ENCODE measurements at places on chromosomes 5 and 9.

- no peak for DNase-seq
Measured at GRCh38 chr9:116232424-116233159, 79.0 kb downstream of the PAPPA start.

DNA sequence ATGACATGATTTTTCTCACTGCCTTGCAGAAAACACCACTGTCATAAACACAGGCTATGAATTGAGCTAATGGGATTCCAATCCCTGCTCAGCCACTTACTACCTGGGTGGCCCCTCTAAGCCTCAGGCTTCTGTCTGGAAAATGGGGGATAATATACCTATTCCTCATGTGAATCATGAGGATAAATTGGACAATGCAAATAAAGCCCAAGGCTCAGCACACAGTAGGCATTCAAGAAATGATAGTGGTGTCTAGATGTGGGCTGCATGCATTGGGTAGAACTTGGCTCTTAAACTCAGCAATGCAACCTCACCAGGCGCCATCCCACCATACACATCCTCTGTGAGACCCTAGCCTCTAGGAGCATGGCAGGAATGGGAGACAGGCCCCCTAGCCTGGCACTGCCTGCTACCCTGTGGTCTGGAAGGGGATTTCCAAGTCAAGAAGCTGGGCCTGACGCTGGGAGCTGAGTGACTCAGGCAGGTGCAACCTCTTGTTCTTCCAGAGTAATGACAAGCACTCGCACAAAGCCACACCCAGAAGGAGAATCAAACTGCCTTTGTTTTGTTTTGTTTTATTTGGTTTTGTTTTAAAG is 2.3 kb upstream of the TNIP1 start:
- DNase-seq: no peak

DNA sequence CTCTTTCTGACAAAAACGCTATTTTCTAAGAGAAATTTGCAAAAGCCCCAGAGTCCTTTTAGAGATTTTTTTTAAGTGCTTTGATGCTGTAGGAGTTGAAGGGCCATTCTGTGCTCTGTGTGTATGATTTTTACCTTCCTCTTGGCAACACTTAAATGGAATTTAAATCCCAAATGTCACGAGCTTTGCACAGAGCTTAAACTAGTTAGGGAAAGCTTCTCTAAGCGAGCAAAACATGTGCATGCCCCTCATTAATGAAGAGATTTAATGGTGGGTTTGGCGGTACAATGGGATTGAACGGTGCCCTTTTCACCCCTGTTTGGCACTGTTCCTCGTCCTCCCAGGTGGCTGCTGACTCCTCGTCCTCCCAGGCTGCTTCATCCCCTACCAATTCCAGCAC is 220.7 kb downstream of the DRD1 start:
- DNase-seq: no peak

GRCh38 chr9:137170486-137171148 is 766 bp upstream of the LRRC26 start:
- DNase-seq: no peak

- no peak for DNase-seq
Measured at GRCh38 chr5:25190521-25191000, 545.8 kb upstream of the CDH10 start.

DNA sequence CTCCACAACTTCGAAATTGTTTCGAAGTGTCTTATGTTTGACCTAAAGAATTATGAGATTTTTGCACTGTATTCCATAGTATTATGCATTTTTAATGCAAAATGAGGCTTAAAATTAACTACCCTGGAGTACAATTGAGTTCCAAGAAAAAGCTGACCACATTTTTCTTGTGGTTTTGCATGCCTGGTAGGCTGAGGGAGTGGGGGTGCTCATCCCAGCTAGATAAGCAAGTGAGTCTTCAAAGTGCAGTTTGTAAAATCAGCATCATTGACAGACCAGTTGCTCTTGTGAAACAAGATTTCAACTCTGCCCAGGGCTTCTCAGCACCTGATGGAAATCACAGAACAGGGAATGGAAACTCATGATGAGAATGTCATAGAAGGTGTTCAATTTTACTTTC is 17.0 kb upstream of the NDUFS4 start:
- DNase-seq: no peak

- no peak for DNase-seq
Measured at GRCh38 chr9:76687861-76688391, 76.3 kb upstream of the PCA3 start.

DNA sequence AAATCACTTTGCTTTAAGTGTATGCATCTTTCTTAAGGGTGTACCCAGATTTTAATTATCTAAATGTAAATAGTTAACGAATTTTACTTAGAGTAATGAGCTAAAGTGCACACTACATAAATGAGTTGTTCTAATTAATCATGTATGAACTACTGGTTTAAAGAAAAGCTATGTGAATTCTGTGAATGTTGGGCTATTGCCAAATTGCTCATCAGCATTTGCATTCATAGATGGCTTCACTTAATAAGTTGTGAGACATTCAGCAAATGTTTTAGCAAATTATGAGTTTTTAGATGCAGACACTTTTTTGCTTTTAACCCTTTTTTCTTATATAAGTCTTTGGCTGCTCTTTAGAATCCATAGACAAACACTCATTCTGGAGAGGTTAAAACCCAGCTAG is 175.7 kb downstream of the PBX3 start:
- DNase-seq: no peak

GRCh38 chr5:157214415-157214814 is 33.8 kb downstream of the ITK start:
- no peak for DNase-seq

DNA sequence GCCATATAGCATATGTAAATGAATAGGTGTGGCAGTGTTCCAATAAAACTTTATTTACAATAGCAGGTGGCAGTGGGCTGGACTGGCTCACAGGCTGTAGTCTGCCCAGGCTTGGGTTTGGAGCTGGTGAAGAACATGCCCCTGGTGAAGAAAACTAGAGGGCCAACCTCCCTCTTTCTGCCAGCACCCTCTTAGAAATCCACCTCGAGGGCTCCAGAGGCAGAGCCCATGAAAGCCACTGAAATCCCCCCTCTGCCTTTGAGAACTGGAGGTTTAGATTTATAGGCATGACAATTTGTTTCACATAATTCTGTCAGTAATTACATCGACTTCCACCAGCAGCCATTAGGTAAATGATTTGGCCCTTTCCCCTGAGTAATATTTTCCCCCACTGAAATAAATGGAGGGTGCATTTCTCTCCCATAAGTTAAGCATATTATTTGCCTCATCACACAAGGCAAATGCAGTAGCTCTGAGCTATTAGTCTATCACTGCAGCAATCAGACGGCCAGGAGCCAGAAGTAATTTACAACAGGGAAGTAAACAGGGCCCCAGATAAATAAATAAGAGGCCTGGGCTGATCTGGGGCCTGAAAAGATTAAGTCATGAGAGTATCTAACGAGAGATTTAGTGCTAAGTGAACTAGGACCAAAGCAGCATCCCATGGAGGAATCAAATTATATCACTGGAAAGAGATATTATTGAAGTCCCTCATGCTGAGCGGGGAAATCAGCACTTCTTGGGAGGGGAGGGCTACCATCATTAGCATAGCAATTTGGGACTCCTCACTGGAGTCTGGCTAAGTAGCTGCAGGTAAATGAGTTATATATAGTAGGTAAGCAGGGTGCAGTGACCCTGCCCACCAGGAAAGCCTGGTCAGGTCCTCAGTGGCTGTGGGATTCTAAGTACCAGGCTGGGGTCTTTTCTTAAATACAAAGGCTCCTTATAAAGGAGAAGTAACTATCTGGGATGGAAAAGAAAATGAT is 123.9 kb downstream of the SLIT3 start:
- no peak for DNase-seq

DNA sequence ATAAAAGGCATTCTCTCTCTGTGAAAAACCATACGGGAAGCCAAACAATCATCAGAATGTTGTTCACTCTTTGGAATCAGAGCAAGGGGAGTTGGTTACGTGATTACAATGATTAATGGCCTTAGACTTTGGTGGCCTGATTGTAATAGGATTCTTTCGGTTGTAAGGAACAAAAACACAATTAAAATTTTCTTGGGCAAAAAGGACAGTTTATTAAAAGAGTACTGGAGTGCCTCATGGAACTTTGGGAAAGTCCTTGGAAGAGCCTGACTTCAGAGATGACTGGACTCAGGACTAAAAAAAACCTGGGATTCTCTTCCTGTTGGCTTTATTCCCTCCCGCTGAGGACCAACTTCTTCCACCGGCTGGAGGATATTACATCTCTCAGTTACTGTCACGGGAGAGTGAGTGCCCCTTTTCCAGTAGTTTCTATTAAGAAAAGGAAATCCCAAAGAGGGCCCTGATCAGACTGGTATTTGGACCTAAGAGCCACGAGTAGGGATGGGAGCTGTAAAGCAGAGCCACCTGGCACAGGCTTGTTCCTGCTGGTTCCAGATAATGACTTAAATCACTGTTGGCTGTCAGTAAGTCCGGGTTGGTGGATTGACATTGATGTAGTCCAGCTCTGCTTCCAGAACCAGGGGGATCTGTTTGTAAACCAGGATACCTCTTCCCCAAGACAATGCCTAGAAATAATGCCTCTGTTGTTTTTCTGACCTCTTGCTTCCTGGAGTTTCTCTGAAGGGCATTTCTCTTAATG is 53.9 kb downstream of the CFAP95 start:
- DNase-seq: no peak

DNA sequence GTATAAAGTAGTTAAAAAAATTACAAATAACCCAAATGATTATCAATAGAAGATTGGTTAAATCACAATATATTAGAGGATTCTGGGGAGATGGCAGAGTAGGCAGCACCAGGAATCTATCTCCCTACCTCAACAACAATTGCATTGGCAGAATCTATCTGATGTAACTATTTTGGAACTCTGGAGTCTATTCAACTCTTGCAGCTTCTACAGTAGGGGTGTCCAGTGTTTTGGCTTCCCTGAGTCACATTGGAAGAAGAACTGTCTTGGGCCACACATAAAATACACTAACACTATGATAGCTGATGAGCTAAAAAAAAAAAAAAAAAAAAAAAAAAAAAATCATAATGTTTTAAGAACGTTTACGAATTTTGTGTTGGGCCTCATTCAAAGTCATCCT is 29.2 kb upstream of the ECM2 start:
- no peak for DNase-seq

DNA sequence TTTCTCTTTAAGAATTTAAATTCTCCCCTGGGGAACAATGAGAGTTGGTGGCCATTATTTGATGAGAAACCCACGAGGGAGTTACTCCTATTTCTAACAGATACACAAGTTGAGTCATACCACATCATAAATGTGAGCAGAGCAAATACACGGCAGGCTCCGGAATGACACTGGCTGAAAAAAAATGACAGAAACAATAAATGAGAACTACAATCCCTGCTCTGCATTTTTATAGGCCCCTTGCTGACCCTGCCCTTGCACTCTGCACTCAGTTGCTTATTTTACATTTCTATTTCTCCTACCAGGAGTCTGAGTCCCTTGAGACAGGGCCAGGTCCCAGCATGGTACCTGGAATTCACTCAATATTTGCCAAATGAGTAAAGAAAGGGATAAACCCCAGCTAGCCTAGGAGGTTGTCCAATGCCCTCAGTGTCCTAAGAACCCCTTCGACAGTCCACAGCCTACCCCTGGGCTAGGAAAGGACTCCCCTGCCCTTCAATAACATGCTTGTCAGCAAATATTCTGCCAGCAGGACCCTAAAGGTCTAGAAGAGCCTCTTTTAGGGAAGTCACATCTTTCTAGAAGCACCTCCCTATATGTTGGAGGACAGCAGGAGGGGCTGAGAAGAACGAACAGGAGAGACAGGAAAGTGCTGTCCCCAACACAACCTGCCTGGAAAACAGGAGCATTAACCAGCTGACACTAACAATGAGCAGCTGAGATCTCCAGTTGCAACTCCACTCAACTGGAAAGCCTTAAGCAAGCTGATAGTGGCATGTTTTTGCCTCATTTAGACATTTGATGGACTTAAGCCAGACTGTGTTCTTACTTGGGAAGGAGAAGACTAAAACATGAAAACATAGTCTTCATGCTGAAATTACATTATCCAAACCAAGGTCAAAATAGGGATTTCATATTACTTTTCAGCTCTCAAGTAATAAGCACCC is 191.2 kb downstream of the ACTL7B start:
- no peak for DNase-seq

GRCh38 chr5:151660616-151661495 is 25.9 kb downstream of the SPARC start:
- DNase-seq: no peak

- no peak for DNase-seq
Measured at GRCh38 chr5:124660229-124661093, 86.0 kb downstream of the ZNF608 start.

GRCh38 chr5:93395971-93396379 is 185.0 kb downstream of the NR2F1-AS1 start:
- DNase-seq: no peak

DNA sequence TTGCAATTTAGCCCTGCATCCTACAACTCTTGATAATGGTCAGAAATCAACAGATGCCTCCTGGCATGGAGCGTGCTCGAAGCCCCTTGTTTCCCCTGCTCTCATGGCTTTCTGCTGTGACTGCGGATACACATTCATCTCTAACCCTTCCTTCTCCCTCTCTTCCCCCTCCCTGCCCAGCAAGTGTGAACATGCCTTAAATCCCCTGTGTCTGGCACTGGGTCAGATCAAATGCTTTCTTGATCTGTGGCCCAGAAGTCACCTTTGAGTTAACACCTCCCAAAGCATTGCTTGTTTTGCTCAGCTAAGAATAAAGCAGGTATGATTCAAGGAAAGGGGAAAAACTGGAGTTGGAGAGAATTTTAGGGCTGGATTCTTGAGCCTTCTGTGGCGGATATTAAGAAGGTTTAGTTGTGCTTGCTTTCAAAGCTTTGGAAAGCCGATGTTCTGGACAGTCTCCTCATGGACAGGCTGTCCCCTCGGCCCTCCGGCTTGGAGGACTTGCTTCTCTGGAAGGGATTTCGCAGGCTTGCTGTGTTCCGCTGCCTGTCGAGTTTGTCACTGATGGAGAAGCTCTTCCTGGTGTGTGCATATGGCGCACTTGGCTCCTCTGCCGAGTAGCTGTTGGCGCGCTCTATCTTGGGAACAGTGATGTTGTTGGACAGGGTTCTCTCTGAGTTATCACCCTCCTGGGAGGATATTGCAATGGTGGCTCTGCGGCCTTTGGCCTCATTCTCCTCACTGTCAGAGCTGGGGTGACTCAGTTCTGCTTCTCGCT is 121.3 kb upstream of the KLF9 start:
- no peak for DNase-seq

DNA sequence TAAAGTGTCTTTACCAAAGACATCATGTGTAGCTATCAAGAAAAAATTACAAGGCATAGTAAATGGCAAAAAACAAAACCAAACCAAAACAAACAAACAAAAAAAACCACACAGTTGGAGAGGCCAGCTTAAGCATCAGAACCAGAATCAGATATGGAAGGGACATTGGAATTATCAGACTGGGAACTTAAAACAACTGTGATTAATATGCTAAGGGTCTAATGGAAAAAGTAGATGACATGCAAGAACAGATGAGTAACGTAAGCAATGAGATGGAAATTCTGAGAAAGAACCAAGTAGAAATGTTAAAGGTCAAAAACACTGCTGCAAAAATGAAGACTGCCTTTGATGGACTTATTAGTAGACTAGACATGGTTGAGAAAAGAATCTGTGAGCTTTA is 75.9 kb downstream of the FBXO38 start:
- no peak for DNase-seq

- DNase-seq: no peak
Measured at GRCh38 chr5:80215523-80215922, 40.3 kb downstream of the SERINC5 start.

Data from memory B cell (primary cell).